Lung (tissue), 17 donors: ENCODE measurements at places on chromosomes 2 and 18. TPM values are rescaled to one million over a fixed set of nuclear protein-coding genes. Genes with fewer than 3 reads are reported as not detected.
A peak's percentile ranks its signal among the peaks of the same experiment; 100 is the strongest.

DNA sequence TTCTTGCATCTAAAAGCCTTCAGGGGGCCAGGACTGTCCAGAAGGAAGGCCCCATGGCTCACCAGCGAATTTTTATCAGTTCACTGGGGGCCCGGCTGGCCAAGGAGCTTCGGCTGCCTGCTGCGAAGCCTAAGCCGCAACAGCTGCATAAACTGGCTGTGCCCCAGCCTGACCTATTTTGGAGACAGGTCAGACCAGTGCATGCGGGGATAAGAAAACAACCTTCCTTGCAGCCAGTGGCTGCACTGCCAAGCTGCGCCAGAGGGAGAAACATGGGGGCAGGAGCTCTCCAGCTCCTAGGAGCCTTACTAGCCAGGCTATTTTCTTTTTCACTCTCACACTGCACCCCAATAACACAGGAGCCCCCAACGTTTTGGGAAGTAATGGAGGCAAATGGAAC is 15.2 kb downstream of the PAX3 start:
- H3K27ac ChIP-seq = no peak overlapping the region
- no peaks in the 10 kb centered on the region for H3K4me1 ChIP-seq
- H3K4me3 ChIP-seq = no peak overlapping the region
- DNase-seq = no peak
- H3K36me3 ChIP-seq = no peaks in the 10 kb centered on the region
- no peaks in the 10 kb centered on the region for H3K27me3 ChIP-seq

DNA sequence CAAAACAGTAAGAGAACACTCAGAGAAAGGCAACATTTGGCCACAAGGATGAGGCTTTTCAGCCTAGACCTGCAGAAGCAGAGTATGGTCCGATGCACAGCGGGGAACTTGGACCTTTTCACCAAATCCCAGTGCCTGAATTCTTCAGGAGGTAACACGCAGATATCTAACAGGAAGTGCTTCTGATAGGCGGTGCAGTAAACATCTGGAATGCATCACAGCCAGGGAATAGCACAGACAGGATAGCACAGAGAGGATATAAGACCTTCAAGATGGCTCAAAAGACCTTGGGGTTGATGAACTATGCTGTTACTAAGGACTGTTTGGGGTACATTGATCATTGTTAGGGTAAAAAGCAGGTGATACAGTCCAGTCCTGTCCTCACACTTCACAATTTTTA is 1.7 kb downstream of the TMEM127 start:
- H3K4me3 ChIP-seq = no peak overlapping the region
- H3K27ac ChIP-seq = peak overlapping the region; percentile 6
- peaks cover 16% of the 10 kb centered on the region for H3K36me3 ChIP-seq
- DNase-seq = no peak
- H3K27me3 ChIP-seq = no peaks in the 10 kb centered on the region

The ERICH2 gene
- total RNA-seq = 5.6 TPM

DNA sequence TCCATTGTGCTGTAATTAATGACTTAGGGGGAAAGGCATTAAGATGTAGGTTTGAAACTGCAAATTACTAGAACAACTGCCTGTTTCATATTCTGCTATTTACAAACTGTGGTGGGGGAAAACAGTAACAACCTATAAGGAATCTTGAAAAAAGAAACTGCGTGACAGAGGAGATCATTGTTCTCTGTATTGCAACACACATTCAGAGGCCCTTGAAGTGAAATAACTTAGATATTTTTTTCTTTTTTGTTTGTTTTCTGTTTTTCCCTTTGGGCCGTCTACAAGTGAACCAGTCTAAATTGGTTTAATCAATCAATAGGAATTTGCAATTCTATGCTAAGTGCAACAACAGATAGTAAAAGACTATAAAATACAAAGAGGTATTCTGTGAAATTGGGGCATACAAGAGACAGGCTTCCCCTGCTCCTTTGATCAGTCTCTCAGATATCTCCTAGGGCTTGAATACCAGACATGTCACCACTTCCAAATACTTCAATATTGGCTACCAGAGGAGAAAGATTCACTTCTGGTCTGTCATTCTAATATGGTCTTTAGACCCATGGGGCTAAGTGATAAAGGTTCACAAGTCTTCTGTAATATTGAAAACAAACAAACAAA is 2055.1 kb upstream of the CELF4 start:
- no peaks in the 10 kb centered on the region for H3K36me3 ChIP-seq
- H3K27me3 ChIP-seq = no peaks in the 10 kb centered on the region
- H3K4me1 ChIP-seq = no peaks in the 10 kb centered on the region
- no peak for DNase-seq
- H3K4me3 ChIP-seq = no peak overlapping the region

DNA sequence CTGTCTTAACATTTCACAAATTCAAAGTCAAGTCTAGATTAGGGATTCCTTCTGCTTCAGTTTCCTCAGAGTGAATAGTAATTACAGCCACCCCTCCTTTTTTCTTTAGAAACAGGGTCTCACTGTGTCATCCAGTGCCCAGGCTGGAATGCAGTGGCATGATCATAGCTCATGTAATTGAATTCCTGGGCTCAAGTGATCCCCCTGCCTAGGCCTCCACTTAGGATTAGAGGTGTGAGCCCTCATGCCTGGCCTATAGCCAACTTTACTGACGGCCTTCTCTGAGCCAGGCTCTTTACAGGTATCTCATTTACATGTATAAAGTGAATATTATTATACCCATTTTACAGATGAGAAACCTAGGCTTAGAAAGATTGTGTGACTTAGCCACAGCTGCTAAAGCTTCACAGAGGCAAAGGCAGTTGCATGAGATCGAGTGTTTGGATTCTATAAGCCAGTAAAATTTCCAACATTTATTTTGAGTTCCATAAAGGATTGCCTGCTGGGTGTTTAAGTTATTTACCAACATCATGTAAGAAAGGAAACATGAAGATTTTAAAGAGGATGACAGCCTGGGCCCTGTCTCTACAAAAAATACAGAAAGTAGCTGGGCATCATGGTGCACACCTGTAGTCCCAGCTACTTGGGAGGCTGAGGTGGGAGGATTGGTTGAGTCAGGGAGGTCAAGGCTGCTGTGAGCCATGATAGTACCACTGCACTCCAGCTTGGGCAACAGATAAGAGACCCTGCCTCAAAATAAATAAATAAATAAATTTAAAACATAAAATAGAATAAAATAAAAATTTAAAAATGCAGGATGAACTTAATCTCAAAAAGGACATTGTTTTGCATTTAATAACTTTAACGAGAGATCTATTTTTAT is 1.8 kb downstream of the ENOSF1 start:
- H3K36me3 ChIP-seq = no peaks in the 10 kb centered on the region
- DNase-seq = peak; percentile 51
- H3K27me3 ChIP-seq = no peaks in the 10 kb centered on the region
- no peak overlapping the region for H3K27ac ChIP-seq
- H3K4me3 ChIP-seq = no peak overlapping the region

- no peaks in the 10 kb centered on the region for H3K36me3 ChIP-seq
- no peaks in the 10 kb centered on the region for H3K27me3 ChIP-seq
- no peak overlapping the region for H3K4me3 ChIP-seq
- DNase-seq = no peak
- H3K4me1 ChIP-seq = no peaks in the 10 kb centered on the region
- H3K27ac ChIP-seq = no peak overlapping the region
Observed at GRCh38 chr2:63712748-63713147, 124.0 kb downstream of the MDH1 start.
